CD4-positive, alpha-beta T cell (primary cell): ENCODE measurements at places on chromosomes 12 and 14.

GRCh38 chr12:57390174-57390573, 40.7 kb downstream of the R3HDM2 start:
- no peak for DNase-seq

GRCh38 chr14:30267141-30267540, 291.8 kb upstream of the G2E3 start:
- DNase-seq = no peak

DNA sequence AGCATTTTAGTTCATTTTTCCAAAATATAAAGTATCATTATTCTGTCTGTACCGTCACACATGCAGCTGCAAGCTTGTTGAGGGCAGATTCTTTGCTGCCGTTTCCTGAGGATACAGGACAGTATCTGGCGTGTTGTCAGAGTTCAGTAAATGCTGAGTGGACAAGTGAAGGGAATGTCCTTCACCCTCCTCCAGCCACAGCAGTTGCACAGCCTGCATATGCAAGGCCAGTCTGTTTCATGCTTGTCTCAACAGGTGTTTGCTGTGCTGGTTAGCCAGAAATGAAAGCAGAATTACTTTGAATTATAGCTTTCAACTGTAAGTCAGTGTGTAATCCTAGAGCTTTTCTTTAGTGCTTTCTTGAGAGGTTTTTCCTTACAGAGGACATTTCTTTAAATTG, 36.5 kb downstream of the TDP1 start:
- DNase-seq = no peak

DNA sequence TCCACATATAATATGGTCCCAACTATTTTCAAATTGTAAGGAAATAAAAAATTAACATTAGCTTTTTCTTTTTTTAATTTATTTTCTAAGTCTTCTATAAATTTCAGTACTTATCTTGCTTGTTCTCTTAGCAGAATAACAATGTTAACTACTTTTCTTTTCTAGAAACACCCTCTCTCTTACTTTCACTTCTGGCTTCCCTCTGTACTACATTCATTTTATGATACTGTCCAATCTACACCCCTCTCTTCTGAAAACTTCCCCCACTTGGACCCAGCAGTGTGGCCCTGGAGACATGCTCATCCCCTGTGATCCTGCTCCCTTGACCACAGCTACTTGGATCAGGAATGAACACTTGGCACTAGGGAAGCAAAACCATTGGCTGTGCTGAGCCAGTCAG, 15.7 kb downstream of the SGPP1 start:
- no peak for DNase-seq

DNA sequence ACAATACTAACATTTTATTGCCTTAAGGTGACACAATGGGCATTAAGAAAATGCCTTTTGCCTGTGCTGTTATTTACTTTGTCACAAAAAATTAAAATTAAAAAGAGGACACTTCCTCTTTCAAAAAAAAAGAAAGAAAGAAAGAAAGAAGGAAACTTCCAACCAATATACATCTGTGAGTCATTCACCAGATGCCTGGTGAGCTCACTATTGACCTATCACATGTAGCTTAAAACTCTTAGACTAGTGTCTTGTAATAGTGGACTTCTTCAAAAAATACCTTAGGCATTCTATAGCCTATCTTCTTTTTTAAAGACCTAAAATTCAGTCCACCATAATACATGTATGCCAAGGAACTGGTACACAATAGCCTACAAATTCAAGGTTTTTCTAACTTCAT, 4.9 kb upstream of the SOX5 start:
- no peak for DNase-seq

- DNase-seq = no peak
These were observed 3.1 kb upstream of the GPX2 start for GRCh38 chr14:64945431-64946178.

DNA sequence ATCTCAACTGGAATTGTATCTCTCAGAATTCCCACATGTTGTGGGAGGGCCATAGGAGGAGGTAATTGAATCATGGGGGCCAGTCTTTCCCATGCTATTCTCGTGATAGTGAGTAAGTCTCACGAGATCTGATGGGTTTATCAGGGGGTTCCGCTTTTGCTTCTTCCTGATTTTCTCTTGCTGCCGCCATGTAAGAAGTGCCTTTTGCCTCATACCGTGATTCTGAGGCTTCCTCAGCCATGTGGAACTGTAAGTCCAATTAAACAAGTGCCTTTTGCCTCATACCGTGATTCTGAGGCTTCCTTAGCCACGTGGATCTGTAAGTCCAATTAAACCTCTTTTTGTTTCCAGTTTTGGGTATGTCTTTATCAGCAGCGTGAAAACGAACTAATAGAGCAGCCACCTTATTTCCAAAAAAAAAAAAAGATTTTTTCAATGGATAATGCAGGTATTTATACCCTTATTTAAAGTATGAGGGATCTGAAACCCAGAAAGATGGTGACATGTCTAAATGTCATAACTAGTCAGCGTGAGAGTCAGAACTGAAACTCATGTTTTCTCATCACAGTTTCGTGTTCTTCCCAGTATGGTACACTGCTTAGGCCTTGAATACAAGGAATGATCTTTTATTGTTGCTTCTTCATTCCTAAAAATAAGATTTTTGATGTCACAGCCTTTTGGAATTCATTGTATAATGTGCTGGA, 89.6 kb downstream of the ERC1 start:
- no peak for DNase-seq

GRCh38 chr12:77407931-77408330, 342.6 kb upstream of the E2F7 start:
- no peak for DNase-seq
